Colonic mucosa (tissue), 4 donors: ENCODE measurements at places on chromosomes 4 and X. TPM values are rescaled to one million over a fixed set of nuclear protein-coding genes. Genes with fewer than 3 reads are reported as not detected.

The NEUROG2 gene
- not detected for total RNA-seq

The LRRC66 gene
- total RNA-seq, result 8.5 TPM

The PPP2R2C gene
- 0.35 TPM for total RNA-seq

DNA sequence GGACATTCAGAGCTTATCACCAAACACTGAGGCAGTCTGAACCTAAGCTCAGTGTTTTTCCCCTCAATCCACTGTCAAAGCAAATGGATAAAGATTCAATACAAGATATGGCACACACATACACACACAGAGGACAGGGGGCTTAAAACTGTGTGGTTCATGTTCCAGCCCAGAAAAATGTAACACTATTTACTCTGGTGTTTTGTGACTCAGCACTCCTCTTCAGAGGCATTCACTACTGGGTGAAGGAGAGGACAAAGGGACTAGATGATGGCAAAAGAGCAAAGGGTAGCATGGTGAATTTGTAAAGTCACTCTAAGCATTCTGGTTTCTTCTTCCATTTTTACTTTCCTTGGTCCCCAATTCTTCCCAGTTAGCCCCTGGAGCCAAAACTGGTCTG, 120.3 kb downstream of the ARHGEF9 start:
- no peak for DNase-seq

- DNase-seq, result no peak
These were observed 129.7 kb downstream of the RAPGEF2 start for GRCh38 chr4:159232465-159233106.

GRCh38 chr4:81789158-81789557, 317.5 kb upstream of the RASGEF1B start:
- no peak for DNase-seq

DNA sequence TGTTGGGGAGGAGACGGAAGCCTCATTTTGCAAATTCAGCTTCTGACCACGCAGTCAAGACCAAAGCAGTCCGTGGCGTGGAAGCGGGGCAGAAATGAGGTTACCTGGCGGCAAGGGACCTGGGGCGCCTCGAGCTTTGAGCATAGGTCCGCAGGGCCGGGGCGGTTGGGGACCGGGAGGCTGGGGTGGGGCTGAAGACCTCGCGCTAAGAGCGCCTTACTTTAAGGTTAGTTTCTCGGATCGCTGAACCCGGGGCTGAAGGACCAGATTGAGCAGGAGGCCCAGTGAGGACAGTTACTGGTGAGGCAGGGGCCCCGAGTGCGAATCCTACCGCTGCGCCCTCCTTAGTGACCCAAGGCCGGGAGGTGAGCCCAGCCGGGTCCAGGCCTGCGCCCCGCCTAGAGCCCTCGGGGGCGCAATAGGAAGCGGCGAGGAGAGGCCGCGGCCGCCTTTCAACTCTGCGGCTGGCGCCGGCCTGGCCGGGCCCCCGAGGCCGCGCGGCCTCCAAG, 7.5 kb downstream of the MSX1 start:
- no peak for DNase-seq

DNA sequence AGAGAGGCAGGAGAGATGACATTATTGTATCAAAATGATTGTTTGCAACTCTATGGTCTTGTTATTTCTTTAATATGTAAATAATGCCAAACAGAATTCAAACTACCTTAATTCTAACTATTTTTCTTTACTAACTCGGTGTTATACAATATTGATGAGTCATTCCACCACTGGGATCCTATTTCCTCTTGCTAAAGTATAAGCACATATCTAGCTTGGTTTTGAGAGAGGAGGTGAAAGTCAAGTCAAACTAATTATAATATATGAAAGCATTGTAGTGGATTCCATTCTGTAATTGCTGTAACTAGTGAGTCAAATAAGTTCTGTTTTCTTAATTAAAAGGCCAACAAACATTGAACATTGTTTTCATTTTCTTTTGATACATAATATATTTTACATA, 837.6 kb downstream of the PDHA2 start:
- DNase-seq, result no peak

DNA sequence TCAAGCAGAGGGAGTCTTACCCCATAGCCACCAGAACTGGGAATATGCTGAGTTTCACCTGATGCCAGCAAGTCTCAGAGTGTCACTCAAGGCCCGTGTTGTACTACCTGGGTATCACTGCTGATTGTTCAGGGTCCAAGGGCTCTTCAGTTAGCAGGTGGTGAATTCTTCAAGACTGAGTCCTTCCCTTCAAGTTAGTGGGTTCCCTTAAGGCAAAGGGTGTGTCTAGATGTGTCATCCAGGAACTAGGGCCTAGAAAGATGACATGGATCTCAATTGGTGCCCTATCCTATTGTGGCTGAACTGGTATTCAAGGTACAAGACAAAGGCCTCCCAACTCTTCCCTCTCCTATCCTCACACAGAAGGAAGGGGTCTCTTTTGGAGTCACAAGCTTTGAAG, 159.9 kb upstream of the DIPK2B start:
- no peak for DNase-seq

- no peak for DNase-seq
These were observed 45.4 kb upstream of the XK start for GRCh38 chrX:37640142-37640541.
